Stimulated activated CD4-positive, alpha-beta T cell treated with anti-CD3 and anti-CD28 coated beads, Interleukin-2, amount 100 ng/mL, for 24 hours (primary cell): ENCODE measurements at places on chromosomes 5 and 9.

DNA sequence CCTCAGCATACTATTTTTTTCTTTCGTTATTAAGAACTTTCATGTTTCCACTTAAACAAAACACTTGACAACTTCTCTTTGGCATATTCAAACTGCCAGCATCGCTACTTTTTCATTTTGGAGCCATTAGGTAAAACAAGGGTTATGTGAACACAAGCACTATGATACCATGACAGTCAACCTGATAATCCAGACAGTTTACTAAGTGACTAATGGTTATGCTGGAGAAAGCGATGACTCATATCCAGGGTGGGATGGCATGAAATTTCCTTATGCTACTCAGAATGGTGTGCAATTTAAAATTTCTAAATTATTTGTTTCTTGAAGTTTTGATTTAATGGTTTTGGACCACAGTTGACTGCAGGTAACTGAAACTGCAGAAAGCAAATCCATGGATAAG lies 29.9 kb upstream of the PRSS3 start:
- DNase-seq: no peak

GRCh38 chr5:131747180-131748105 lies 49.4 kb downstream of the FNIP1 start:
- no peak for DNase-seq

- no peak for DNase-seq
Observed at GRCh38 chr9:128920381-128921058, at the start of gene PHYHD1. PHYHD1 (plus strand) TSS chr9:128920982; CDS start chr9:128922324, 1,342 bp downstream.

GRCh38 chr9:121009650-121010049 lies 40.4 kb downstream of the C5 start:
- no peak for DNase-seq

DNA sequence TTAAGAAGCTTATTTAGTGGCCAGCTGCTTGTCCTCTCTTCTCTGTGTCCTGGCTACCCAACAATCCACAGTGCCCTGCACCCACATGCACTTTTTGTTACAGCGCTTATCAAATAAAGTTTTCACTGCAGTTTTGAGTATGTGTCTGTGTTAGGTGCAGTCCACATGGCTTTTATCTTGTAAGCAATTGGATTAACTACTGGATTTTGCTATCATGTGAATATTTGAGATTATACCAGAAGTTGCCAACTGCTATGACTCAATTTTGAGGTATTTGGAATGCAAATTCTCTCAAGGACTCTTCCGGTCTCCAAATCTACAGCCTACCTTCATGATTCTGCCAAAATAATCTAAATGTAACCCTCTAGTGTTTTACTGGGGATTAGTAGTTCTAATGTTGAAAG lies 690.2 kb downstream of the NR2F1-AS1 start:
- no peak for DNase-seq

- no peak for DNase-seq
Observed at GRCh38 chr9:81146241-81146640, 543.1 kb downstream of the TLE1 start.

- DNase-seq: no peak
Observed at GRCh38 chr5:38468978-38469706, 87.3 kb downstream of the LIFR start.

- no peak for DNase-seq
Observed at GRCh38 chr5:109681763-109682162, 8.0 kb upstream of the MAN2A1 start.

DNA sequence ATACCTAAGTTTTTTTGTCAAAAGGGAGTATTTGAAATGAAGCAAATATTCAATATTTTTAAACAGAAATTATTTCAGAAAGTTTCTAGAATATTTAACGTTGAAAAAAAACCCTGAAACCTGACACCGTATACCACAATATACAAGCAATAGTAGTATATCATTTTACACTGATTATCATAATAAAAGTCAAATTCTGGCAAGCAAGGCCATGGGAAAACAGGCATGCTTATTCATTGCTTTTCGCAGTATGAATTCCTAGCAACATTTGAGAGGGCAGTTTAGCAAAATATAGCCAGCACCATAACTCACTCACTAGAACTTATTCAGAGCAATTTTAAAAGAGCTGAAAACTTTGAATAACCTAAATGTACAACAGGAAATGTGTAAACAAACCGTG lies 46.1 kb downstream of the ERAP1 start:
- DNase-seq: no peak

GRCh38 chr5:27216367-27216950 lies 178.1 kb upstream of the CDH9 start:
- no peak for DNase-seq

DNA sequence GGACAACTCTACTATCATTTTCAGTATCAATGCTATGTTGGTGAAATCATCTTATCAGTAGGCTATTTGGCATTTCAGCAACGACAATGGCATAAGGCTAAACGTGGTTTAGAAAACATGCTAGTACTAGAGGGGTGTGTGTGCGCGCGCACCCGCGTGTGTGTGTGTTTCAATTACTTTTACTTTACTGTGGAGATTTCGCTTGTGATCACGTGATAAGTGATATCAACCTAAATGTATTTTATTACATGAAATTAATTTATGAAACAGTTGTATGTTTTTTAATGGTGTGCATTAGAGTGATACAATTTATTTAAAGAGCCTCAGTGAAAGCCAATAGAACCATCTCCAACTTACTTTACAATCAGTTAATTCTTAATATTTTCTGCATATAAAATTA lies 587.9 kb upstream of the ITGA1 start:
- no peak for DNase-seq

GRCh38 chr9:35689542-35690293 lies at the start of gene TPM2:
TPM2 (minus strand) TSS chr9:35689925; CDS start chr9:35689817, 108 bp downstream.
- no peak for DNase-seq

- DNase-seq: no peak
Observed at GRCh38 chr5:68305223-68305870, 89.8 kb downstream of the PIK3R1 start.

GRCh38 chr9:134598884-134599245 lies 42.7 kb upstream of the COL5A1 start:
- no peak for DNase-seq

- DNase-seq: no peak
Observed at GRCh38 chr5:154482528-154483449, 4.8 kb upstream of the HAND1 start.

DNA sequence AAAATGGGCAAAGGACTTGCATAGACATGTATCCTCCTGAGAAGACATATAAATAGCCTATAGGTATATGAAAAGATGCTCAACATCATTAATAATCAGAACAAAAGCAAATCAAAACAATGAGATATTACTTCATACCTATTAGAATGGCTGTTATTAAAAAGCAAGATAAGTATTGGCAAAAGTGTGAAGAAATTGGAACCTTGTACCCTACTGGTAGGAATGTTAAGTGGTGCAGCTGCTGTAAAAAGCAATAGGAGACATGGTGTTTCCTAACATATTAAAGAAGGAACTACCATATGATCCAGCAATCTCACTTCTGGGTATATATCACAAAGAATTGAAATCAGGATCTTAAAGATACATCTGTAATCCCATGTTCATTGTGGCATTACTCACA lies 69.8 kb upstream of the PRR16 start:
- DNase-seq: no peak

DNA sequence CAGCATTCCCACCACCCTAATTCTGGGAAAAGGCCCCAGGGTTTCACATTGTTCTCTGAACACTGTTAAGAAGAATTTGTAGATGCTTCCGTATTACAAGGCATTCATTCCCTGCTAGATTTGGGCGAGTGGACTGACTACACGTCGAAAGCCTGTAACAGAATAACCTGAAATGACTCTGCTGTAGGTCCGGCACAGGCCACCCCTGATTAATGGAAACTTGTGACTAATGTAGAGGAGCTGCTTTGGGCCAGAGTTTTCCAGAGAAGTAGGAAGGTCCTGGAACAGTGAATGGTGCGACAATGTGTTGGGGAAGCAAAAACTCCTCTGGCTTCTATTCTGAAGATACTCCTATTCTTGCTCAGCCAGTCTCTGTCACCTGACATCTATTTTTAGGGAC lies 87.6 kb downstream of the NR3C1 start:
- no peak for DNase-seq

- DNase-seq: no peak
Observed at GRCh38 chr9:132722564-132723065, 52.4 kb downstream of the GTF3C4 start.

- DNase-seq: no peak
Observed at GRCh38 chr9:105178076-105178475, 66.4 kb upstream of the SLC44A1 start.

DNA sequence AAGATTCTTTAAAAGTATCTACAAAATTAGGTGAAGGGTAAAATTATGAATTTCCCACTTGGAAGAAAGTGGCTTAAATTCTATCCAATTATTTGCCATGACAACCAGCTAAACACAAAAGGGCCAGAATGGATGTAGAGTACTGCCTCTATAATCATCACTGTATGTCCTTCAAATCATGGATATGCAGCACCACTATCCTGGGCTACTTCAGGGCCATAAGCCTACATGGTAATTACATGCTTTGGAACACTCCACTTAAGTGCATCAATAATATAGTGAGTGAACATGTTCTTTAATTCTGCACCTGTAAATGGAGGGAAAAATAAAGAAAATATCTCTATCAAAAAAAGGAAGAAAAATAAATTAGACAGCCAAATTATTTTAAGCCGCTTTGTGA lies 575.2 kb downstream of the ISL1 start:
- no peak for DNase-seq

DNA sequence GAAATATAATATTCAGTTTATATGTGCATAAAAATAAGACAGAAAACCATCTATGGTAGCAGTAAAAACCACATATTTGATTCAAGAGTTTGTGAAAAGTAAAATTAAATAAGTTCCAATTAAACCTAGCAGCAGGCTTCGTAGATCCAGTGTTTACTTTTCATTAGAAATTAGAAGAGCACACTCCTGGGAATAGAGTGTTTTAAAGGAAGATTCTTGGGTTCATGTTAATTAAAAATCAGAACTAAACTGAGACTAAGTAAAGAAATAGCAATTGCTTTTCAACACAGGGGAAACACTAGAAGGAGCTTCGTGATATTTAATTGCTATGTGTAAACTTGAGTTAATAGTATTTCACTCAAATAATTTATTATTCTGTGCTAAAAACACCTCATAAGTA lies 1097.8 kb upstream of the CDH18 start:
- DNase-seq: no peak

- no peak for DNase-seq
Observed at GRCh38 chr5:92444888-92445287, 1061.8 kb upstream of the ARRDC3 start.

DNA sequence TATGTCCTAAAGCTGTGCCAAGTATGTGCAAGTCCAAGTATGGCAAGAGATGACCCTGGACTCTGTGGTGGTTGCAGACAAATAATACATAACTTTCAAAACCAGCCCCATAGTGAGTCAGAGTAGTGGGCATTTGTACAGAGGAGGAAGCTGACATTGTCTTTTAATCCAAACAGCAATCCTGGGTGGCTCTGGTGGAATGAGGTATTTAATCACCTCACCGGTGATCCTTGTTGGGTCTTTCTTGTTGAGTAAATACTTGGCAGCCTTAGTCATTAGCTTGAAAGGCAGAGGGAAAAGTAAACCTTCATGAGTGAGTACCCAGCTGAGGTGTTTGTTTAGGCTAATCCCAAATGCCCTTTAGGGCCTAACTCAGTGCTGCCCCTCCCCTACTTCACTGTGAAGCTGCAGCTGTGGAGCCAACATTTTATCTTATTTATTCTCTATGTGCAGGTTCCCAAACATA lies 148.7 kb upstream of the SLC12A2 start:
- no peak for DNase-seq

DNA sequence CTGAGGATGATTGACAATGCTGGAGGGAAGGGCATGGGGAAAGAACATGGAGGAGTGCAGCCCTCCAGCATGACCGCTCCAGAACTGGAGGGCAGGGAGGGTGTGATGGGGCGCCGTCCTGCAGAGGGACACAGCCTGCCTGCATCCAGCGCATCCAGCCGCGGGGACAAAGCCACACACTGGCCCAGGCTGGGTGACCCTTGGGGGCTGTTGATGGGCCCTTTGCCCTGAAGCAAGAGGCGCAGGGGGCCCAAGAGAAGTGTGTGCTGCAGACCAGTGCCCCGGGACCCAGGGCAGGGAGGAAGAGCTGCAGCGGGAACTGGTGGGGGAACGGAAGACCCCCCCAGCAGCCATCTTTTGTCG lies 169.8 kb upstream of the PPP1R26 start:
- DNase-seq: no peak

DNA sequence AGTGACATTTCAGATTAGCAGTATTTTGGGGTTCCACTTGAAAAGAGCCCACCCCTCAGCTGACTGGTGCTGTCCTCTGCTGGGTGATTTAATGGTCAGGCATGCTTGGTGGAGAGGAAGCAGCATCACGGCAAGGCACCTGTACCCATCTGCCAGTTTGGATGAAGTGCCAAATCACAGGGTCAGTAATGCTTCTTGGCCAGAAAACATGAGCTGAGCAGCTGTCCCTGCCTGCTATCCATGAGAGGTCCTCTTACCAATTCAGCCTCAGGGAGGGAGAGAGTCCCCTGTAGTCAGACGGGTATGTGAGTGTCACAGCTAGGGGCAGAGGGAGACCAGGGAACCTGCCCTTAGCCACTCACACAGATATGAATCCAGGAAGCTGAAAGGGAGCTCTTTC lies 137.9 kb downstream of the SEC61B start:
- DNase-seq: no peak

DNA sequence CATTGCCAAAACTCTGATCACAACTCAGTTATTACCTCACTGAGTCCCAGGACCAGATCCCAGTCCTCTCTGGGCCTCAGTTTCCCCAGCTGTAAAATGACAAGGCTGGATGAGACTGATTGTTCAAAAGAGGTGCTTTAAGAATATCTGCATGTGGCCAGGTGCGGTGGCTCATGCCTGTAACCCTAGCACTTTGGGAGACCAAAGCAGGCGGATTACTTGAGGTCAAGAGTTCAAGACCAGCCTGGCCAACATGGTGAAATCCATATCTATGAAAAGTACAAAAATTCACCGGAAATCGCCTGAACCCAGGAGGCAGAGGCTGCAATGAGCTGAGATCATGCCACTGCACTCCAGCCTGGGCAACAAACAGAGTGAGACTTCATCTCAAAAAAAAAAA lies 8.3 kb downstream of the ATOX1 start:
- no peak for DNase-seq

DNA sequence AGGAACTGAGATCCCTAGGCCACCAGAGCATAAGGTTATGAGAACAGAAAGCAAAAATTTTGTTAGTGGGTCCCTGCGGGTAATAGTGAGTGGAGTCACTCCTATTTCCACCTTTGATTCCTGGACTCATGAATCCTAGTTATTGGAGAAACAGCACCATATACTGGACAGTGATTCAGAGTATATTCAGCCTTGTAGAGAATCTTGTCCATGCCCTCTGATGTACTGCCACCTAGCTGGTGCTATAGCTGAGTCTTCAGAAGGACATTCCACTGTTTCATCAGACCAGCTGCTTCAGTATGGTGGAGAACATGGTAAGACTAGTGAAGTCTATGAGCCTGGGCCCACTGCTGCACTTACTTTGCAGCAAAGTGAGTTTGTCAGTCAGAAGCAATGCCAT lies 25.0 kb upstream of the ITGA2 start:
- no peak for DNase-seq

DNA sequence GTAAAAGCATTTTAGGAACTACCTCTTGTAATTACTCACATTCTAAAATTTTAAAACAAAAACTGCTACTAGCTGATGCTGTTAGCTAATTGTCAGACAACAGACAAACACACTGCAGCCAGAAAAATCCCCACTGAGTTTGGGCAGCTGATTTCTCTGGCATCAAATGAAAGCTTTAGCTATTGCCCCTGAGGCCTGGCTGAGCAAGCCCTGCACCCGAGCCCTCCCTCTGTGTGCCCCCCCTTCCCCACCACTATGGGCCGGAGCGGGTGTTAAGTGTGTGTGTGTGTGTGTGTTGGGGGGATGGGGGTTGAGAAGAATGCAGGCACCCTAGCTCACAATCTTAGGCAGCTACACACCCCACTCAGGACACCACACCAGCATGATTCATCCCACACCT lies 2.4 kb downstream of the NEUROG1 start:
- no peak for DNase-seq
